GM12864 (cell line): ENCODE measurements at places on chromosomes 6 and 20.

GRCh38 chr20:29427201-29428060 is 1830.0 kb upstream of the DEFB115 start:
- no peak for DNase-seq

- no peak for DNase-seq
Observed at GRCh38 chr20:33789109-33789857, 21.9 kb upstream of the CHMP4B start.

GRCh38 chr6:45513213-45513618 is 135.5 kb upstream of the SUPT3H start:
- DNase-seq, result no peak

DNA sequence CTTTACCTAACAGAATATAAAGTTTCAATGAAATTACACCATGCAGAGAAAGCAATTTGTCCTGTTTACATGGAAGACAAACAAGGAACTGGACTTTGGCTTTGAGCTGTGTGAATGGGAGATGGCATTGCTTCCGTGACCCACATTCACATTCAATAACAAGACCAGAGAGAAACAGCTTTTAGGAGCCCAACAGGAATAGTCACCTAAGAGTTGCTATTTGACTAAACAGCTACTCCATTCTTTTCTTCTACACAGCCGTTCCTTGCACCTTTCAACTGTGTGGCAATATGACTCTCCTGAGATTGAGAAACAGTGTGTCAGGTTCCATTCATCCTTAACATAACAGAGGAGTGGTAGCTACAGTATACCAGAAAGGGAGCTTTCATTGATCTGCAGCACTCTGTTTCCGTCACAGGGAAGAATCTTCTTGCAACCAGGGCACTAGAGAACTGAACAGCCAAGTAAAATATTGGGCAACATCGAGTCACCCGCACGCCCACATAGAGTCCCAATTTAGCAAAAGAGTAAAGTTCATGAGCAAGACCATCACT is 355.1 kb downstream of the HAO1 start:
- no peak for DNase-seq

DNA sequence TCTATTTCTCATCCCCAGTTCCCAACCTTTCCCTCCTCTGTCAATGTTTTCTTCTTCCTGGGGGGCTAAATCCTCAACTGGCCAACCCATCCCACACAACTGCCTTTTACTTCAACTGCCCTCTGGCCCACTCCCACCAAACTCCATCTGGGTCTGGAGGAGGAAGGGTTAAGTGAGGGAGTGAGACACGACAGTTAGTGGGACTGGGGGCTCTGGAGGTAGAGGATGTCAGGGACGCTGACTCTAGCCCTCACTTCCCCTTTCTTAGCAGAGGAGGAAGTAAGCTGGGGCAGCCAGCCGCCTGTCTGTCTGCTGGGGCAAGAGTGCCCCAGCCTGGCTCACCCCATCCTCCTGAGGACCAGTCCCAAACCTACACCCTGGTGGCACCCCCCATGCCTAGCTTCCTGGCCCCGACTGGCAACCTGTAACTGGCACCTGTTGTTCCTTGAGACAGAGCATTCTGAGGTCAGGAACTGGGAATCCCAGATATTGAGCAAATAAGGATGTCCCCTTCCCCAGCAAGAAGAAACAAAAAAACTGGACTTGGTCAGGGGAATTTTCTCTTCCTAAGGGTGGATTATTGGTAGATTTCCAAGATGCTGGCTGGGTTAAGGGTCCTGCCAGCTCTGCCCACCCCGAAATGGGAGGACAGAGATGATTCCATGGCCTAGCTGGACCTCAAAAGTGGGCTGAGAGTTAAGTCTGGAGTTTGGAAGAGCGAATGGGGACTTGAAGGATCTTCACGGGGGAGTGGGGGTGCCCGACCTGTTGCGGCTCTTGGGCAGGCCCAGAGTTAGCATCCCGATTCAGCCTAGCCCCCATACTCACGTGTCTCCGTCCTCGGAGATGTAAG is 971 bp downstream of the NFKBIE start:
- no peak for DNase-seq

DNA sequence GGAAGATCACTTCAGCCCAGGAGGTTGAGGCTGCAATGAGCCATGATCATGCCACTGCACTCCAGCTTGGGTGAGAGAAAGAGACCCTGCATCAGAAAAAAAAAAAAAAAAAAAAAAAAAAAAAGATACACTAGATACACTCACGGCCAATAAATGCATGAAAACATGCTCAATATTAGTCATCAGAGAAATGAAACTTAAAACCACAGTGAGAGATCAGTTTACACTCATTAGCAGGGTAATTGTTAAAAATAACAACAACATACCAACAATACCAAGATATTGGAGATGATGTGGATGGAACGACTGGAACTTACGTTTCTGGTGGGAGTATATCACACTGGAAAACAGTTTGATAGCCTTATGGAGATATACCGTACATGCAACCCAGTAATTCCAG is 29.9 kb downstream of the HS3ST5 start:
- DNase-seq, result no peak

DNA sequence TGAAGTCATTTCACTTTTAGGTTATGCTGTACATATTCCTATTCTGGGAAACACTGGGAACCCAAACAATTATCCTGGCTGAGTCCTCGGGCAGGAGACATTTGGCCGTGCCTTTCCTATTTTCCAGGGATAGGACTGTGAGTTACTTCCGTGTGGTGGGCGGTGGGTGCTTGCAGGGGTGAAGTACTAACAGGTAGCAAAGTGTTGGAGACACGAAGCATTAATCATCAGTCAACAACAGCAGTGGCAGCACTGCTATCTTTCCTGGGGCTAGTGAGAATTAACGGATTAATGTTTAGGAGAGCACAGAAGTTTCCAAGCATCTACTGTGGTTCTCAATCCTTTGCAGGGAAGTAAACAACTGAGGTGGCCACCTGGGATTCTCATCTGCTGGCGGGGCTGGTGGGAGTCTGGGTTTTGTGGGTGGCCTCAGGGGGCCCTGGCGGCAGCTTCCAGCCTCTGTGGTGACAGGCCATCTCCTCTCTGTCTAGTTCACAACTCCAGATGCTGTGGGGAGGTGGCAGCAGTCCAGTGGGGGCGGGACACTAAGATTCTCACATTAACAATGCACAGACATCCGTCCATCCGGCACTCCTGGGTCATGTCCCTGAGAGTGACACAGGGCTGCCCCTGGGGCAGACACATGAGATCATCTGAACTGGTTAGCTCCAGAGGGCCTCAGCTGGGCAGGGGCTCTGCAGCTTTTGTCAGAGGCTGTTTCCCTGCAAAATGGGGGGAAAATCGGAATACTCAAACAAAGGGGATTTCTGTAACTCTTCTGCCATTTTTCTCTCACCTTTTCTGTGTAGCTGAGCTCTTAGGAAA is 90.9 kb downstream of the GJA10 start:
- DNase-seq, result no peak

DNA sequence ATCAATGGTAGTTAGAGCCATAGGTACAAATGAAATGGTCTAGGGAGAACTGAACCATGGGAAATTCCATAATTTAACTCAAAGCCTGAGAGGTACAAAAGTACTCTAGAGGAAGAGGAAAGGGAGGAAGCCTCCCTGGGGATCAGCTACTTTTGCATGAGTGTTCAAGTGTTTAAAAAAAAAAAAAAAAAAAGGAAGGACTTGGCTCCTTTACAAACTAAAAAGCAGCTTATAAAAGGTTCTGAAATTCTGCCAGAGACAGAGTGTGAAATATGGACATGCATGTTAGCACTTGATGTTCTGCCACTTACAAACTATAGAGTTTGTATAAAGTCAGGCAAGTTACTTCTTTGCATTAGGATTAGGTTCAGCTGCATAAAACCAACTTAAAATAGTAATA is 290.0 kb downstream of the TBC1D7 start:
- DNase-seq, result no peak

- no peak for DNase-seq
Observed at GRCh38 chr20:63158845-63159244, 57.1 kb downstream of the YTHDF1 start.

DNA sequence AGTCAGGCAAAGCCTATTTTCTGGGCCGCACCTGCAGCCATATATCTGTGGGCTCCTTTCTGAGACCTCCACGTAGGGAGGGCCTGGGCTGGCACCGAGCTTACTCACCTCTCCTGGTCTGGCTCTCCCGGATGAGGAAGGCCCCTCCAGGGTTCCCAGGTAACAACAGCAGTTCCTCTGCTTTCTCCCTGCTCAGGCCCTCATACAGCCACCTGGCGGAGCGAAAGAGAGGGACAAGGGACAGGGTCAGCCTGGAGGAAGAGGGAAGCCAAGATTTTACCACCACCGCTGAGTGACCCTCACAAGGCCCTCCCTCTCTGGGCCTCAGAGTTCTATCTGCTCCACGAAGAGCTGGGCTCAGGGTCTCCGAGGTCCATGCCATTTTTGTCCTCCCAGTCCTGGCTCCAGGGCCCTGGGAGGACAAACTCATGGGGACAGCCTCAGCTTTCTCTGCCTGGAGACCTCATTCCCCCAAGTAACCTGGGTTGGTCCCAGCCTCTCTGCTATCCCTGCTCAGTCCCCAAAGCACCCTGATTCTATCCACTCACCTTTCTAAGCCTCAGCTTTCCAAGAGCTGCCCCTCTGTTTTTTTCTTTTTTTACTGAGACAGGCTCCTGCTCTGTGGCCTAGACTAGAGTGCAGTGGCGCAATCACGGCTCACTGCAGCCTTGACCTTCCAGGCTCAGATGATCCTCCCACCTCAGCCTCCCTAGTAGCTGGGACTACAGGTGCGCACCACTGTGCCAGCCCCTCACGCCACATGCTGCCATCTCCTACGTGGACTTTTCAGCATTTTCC is 13.3 kb downstream of the SLA2 start:
- no peak for DNase-seq

GRCh38 chr6:82617648-82618047 is 254.0 kb downstream of the TPBG start:
- no peak for DNase-seq
